ENCODE measurements at places on chromosomes 7 and 10. TPM values are rescaled to one million over a fixed set of nuclear protein-coding genes. Genes with fewer than 3 reads are reported as not detected.

GRCh38 chr10:132600416-132600815 lies 62.8 kb downstream of the INPP5A start:
- H3K4me1 ChIP-seq: peaks cover 2% of the 10 kb centered on the region
- no peak overlapping the region for H3K4me3 ChIP-seq
- no peaks in the 10 kb centered on the region for H3K27me3 ChIP-seq
- H3K36me3 ChIP-seq: peaks cover 6% of the 10 kb centered on the region

- no peaks in the 10 kb centered on the region for H3K4me1 ChIP-seq
- H3K27me3 ChIP-seq: no peaks in the 10 kb centered on the region
- no peak overlapping the region for H3K27ac ChIP-seq
- no peak overlapping the region for H3K4me3 ChIP-seq
These were observed 51.4 kb downstream of the PKD1L1 start for GRCh38 chr7:47896809-47897423.

DNA sequence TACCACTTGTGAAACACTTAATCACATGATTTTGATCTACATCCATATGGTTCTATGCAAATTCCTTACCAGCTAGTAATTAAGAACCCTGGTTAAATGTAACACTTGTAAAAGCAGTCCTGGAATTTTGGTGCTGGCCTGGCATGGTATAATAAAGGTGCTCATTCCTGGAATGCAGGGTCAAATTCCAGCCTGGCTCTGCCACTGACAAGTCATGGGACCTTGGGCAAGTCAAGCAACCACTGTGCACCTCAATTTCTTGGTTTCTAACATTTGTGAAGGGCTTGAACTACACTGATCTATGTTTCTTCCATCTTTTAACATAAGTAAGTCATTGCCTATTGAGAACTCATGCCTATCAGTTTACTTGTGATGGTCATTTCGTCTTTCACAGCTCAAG lies 91.9 kb upstream of the PIK3CG start:
- DNase-seq: no peak
- H3K27me3 ChIP-seq: no peaks in the 10 kb centered on the region

DNA sequence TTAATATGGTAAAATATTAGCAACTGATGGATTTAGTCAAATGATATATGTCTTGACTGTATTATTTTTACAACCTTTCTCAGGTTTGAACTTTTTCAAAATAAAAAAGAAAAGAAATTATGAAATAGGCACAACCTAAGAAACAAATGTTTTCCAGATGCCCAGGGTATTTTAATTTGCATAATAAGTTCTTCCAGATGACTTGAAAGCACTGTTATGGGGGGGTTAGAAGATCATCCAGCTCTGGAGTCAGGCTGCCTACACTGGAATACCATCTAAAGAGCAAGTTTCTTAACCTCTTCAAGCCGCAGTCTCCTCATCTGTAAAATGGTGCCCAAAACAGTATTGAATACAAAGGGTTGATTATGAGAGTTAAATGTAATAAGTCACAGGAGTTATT lies 32.1 kb downstream of the CREB3L2 start:
- DNase-seq: no peak
- H3K4me1 ChIP-seq: no peaks in the 10 kb centered on the region
- H3K36me3 ChIP-seq: no peaks in the 10 kb centered on the region

DNA sequence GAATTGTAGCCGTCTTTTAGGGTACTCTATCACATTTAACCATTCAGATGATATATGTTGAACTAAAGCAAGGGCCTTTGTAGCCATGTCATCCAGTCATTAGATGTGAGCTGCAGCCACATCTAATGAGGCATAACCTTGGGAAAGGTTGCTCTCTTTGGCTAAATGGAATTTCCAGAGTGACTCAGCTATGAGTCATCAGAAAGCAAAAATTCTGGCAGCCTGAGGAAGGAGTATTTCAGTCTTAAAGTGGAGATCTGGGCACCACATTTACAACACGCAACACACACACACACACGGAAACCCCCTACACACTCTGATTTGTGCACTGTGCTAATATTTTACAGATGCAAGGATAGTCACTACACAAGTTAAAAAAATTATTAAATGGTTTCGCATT lies 176.9 kb upstream of the ZWINT start:
- no peaks in the 10 kb centered on the region for H3K36me3 ChIP-seq
- H3K27me3 ChIP-seq: no peaks in the 10 kb centered on the region
- no peak for DNase-seq
- no peak overlapping the region for H3K4me3 ChIP-seq
- H3K27ac ChIP-seq: no peak overlapping the region

DNA sequence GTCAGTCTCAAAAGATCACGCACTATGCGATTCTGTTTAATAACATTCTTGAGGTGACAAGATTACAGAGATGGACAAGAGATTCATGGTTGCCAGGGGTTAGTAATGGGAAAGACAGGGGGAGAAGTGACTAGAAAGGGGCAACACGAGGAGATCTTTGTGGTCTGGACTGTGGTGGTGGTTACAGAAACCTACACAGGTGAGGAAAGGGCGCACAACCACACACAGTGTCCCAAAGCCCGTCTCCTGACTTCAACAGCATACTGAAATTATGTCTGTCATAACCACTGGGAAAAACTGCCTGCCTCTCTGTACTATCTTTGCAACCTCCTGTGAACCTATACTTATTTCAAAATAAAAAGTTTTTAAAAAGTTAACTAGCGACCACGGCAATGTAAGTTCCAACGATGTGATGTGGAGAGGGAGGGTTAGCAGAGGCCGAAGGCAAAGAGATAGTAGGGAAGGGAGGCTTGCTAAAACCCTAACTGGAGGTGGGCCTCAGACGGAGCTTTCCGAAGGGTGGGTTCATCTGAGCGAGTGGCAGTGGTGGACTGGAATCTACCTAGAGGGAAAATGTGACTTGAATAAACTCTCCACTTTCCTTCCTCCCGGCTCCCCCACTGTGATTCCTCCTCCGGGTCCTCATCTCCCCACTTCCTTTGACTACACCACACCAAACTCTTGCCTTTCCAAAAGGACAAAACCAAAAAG lies 43.7 kb downstream of the GNA12 start:
- no peaks in the 10 kb centered on the region for H3K36me3 ChIP-seq
- DNase-seq: no peak
- peaks cover 24% of the 10 kb centered on the region for H3K4me1 ChIP-seq
- H3K4me3 ChIP-seq: no peak overlapping the region
- no peaks in the 10 kb centered on the region for H3K27me3 ChIP-seq
- H3K27ac ChIP-seq: no peak overlapping the region

DNA sequence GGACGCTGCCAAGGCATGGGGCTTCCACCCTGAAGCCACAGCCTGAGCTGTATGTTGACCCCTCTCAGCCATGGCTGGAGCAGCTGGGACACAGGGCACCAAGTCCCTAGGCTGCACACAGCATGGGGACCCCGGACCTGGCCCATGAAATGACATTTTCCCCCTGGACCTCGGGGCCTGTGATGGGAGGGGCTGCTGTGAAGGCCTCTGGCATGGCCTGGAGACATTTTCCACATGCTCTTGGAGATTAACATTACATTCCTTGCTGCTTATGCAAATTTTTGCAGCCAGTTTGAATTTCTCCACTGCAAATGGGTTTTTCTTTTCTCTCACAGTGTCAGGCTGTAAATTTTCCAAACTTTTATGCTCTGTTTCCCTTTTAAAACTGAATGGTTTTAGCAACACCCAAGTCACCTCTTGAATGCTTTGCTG lies 463.6 kb downstream of the ZWINT start:
- no peaks in the 10 kb centered on the region for H3K36me3 ChIP-seq
- H3K4me3 ChIP-seq: no peak overlapping the region
- H3K27me3 ChIP-seq: no peaks in the 10 kb centered on the region
- H3K27ac ChIP-seq: no peak overlapping the region

- DNase-seq: no peak
- peaks cover 4% of the 10 kb centered on the region for H3K4me1 ChIP-seq
- no peak overlapping the region for H3K27ac ChIP-seq
- H3K4me3 ChIP-seq: no peak overlapping the region
- H3K36me3 ChIP-seq: peaks cover 21% of the 10 kb centered on the region
- no peaks in the 10 kb centered on the region for H3K27me3 ChIP-seq
These were observed 205.7 kb downstream of the EBF3 start for GRCh38 chr10:129758207-129759021.

DNA sequence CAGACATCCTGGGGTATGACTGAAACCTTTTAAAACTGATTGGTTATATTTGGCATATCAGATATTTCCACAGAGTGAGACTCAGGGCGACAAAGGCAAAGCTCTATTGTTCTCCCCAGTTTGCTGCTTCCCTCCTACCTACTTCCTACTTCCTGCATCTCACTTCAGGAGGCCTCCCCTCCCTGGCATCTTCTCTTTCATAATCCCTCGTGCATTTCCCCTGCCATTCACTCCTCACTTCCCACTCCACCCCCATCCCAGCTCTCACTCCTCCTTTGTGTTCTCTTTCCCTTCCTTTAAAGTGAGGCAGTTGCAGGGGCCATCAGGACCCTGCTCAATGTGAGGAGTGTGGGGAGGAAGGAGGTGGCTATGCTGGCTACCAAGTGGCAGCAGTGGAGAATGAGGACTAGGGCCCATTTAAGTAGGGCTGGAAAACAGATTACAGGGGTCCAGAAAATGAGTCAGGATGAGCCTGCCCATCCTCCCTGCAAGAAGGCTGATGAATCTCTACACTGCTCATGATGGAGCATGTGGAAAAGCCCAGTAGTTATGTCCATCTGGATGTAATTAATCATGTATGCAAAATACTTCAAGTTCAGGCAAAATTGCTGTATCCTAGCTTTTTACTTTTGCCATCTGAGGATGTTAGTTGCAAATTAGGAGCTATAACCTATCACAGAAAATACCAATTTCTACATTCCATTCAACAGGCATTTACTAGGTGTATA lies 311.8 kb upstream of the IMMP2L start:
- H3K27ac ChIP-seq: no peak overlapping the region
- no peak overlapping the region for H3K4me3 ChIP-seq
- no peaks in the 10 kb centered on the region for H3K27me3 ChIP-seq
- DNase-seq: no peak
- no peaks in the 10 kb centered on the region for H3K36me3 ChIP-seq
- H3K4me1 ChIP-seq: no peaks in the 10 kb centered on the region

DNA sequence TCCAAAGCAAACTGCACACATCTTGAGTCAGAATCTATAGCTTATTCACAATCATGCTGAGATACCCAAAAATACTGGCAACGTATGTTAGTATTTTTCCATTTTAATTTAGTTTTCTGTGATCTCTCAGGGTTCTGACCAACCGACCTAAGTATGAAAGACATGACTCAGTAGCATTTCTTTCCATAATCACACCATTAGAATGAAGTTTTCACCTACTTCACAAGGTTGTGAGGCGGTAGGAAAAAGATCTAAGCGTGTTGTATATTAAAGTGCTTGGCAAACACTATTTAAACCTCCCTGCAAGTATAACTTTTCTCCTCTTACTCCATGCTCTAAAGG lies 49.1 kb downstream of the PLCE1 start:
- no peak for DNase-seq
- H3K4me3 ChIP-seq: no peak overlapping the region
- no peak overlapping the region for H3K27ac ChIP-seq
- no peaks in the 10 kb centered on the region for H3K36me3 ChIP-seq
- no peaks in the 10 kb centered on the region for H3K4me1 ChIP-seq

The NEURL1 gene
- total RNA-seq: 0.30 TPM

The ZNF248 gene
- 18.2 TPM for total RNA-seq

The FXYD4 gene
- not detected for total RNA-seq

Data from B cell (primary cell).